Stimulated activated naive CD8-positive, alpha-beta T cell treated with anti-CD3 and anti-CD28 coated beads, Interleukin-15, amount 100 ng/mL, for 72 hours (primary cell): ENCODE measurements at places on chromosomes 5 and 9.

- no peak for DNase-seq
These were observed 12.2 kb upstream of the RNU6ATAC start for GRCh38 chr9:134176599-134176968.

- DNase-seq: no peak
These were observed 128.8 kb downstream of the FBN2 start for GRCh38 chr5:128409166-128409800.

GRCh38 chr9:77432053-77432452 lies 216.1 kb downstream of the GNA14 start:
- no peak for DNase-seq

GRCh38 chr5:117486261-117486660 lies 911.6 kb upstream of the SEMA6A start:
- DNase-seq: no peak

GRCh38 chr9:119810645-119811429 lies 441.6 kb upstream of the BRINP1 start:
- no peak for DNase-seq

DNA sequence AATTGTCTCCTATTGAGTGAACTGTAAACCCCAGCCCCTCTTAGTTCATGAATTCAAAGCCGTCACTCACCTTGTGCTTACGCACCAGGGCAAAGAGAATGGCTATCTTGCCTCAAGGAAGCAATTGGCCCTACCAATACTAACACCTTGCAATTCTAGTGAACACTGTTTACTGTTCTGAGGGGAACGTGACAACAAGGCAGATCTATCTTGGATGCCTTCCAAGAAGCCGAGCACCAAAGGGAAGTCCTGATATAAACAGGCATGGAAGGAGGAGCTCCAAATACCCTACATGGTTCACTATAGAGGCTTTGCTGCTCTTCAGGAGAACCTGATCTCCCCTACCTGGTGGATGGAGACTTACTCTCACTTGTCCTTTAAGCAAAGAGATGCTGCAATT lies 1.7 kb upstream of the PLPPR1 start:
- DNase-seq: no peak

GRCh38 chr9:126939821-126940221 lies 25.2 kb downstream of the RALGPS1 start:
- DNase-seq: no peak

DNA sequence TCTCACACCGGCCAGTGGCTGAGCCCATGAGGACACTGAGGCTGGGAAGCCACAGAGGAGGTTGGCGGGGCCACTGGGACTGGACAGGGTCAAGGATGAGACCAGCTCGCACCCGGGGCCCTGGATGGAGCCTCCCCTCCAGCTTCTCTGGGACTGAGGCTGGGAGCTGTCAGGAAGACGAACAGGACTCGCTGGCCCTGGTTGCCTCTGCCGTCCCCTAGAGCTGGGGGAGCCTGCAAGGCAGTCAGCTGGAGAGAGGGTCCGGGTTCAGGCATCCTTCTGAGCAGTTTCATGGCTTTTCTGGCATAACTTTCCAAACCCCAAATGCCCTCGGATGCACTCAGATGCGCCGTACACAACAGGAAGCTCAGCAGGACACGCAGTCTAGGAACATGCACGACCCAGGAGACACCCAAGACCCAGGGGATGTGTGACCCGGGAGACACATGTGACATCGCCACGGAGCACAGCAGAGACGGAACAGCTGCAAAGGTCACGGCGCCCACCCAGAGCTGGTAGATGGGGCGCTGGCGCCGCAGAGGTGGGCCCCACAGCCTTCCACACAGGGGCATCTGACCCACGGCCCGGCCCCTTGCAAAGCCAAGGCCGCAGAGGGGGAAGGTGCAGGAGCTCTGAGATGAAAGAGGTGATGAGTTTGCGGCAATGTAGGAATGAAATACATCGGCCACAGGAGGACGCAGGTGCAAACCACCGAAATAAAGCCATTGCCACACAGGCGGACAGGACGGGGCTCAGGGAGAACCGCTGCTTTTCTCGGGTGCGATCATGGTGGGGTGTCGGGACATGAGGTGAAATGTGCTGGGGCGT lies 17.1 kb downstream of the TPPP start:
- DNase-seq: peak; percentile 7

DNA sequence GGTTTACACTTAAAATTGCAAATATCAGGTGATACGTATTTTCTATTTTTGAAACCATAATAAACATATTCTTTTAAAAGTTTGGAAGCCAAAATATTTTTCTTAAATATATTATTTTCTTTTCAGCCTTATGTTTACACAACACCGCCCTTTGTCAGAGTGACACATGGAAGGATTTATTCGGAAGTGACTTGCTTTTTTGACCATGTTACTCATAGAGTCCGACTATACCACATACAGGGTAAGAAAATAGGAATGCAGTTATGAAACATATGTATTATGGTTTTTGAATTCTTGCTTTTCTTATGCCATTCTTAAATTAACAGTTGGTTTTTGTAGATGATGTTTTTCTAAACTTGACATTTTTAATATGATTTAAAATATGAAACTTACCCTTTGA lies 133.9 kb downstream of the MAN2A1 start:
- no peak for DNase-seq

- DNase-seq: no peak
These were observed 252.4 kb downstream of the ARRDC3 start for GRCh38 chr5:91130759-91131158.

- DNase-seq: no peak
These were observed 62.1 kb upstream of the TMC1 start for GRCh38 chr9:72459308-72459707.

GRCh38 chr5:96579711-96580110 lies 82.5 kb upstream of the CAST start:
- no peak for DNase-seq

DNA sequence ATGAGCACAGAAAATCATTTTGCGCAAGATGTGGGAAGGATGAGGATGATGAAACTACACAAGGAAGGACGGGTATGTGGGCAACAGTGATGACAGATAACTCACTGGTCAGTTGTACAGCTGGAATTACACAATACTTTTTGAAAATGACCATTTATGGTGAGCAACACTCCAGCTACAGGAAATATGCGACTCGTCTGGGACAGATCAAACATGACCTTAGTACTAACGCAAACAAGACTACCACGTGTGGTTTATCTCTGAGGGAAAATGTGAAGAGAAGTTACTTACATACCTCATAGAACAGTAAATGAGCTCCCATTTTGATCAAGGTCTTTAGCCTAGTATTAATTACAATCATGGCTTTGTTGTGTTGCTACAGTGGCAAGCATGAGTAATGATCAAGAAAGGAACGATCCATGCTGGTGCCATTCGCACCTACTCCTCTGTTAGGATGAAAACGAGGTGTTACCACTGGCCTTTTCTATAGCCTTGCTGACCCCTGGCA lies 456.9 kb downstream of the BNC2 start:
- DNase-seq: no peak

DNA sequence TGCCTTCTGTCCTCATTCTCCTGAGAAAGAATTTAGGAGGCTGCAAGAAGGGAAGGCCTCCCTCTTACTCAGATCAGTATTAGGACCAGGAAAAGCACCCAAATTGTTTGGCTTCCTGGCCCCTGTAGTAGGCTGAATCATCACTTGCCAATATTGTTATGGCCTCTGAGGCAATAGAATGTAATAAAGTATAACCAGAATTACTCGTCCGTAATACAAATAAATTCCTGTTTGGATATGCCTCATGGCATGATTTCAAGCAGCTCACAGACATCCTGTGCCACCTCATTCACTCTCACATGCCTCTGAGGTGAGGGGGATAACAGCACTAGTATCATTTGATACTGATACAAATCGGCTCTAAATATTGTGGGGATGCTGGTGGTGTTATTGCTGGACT lies 427.3 kb downstream of the ISL1 start:
- DNase-seq: no peak

DNA sequence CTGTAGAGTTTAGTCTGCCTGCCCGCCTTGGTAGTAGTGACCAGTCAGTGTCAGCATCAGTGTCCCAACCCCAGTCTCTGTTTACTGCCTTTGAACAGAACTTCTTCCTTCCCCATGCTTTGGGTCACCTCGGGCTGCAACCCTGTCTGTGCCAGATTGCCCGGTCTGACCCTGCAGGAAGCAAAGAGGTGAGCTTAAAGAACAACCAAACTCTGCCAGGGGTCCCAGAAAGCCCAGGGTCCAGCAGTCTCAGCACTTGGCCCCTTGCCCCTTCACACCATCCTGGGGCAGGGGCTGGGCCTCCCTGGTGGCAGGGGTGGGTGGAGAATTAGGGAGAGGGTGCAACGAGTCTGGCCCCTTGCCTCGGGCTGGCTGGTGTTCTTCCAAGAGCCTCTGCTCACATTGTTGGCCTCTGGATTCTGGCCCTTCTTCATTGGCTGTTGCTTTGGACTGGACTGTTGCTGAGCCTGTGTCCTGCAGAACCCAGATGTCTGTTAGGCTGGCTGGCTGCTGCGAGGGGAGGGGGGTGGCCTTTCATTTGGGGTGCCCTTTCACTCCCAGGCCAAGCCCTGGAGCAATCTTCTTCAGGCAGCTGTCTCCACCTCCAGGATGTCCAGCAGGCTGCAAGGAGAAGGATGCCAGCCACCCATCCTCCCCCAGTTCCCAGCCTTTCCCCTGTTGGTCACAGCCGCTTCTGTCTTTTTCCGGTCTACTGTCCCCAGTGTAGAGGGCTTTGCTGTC lies 51.2 kb downstream of the SAR1B start:
- DNase-seq: no peak

DNA sequence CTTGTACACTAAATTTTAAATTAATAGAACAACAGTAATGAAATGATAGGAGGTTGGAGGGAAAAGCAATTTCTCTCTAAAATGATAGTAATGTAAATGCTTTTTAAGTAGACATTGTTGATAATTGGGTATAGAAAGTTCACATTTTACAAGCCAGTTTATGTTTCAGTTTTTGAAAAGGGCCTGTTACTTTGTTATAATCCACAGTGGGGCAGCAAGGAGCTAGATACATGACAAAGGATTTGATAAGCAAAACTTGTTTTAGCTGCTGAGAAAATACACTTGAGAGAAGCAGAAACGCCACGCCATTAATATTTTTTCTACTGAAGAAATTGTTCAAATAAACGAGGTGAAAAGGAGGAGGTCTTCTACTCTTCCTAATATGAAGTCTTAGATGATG lies 30.2 kb downstream of the SREK1 start:
- DNase-seq: no peak

GRCh38 chr5:139985733-139986132 lies 57.4 kb downstream of the NRG2 start:
- DNase-seq: no peak

DNA sequence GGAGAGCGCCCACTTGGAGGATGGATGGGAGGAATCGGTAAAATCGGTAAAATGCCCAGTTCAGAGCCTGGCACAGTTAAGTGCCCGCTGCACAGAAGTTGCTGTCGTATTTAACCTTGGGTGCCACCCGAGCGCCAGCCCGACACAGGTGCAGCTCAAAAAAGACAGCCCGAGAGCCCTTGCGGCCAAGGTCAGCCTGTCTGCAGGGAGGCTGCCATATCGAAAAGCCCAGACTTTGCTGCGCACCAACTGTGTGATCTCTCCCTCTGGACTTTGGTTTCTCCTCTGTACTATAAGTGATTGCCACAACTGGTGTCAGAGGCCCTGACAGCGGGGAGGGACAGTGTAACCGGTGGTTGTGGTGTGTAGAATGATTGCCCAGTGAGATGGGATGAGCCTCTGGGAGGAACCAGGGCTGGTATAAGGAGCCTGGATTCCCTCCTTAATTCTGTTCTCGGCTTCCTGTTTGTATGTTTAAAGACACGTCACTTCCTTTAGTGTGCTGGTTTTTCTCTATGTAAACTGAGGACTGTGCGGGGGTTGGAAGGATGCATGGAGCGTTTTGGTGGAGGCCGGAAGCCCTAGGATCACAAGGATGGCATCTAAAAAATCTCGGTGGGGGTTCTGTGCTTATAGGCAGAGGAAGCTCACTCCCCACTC lies 792 bp downstream of the NTMT1 start:
- peak; percentile 45 for DNase-seq

GRCh38 chr5:62155988-62156387 lies 150.0 kb upstream of the KIF2A start:
- DNase-seq: no peak

DNA sequence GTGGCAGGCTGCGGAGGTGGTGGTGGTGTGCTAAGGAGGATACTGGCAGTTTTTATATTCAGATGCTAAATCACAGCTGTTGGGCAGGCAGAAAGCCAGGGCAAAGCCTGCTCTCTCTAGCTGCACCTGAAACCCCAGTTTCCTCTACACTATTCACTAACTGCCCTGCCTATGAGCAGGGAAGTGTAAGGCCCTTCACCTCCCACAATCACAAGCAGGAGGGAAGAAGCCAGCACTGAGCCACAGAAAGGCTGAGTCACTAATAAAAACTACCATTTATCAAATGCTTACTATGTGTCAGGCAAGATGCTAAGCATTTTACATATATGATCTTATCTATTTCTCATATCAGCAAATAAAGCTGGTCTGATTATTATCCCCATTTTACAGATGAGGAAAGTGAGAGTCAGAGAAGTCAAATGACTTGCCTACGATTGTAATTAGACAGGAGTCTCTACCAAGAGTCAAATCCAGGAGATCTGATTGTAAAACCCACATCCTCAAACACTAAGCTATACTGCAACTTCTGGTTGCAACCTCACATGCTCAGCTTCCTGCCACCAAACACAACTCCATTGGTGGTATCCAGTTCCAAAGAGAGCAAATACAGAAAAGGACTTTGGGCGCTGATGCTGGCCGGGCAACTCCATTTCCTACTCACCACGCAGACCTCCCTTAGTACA lies 17.7 kb upstream of the IL6ST start:
- no peak for DNase-seq

DNA sequence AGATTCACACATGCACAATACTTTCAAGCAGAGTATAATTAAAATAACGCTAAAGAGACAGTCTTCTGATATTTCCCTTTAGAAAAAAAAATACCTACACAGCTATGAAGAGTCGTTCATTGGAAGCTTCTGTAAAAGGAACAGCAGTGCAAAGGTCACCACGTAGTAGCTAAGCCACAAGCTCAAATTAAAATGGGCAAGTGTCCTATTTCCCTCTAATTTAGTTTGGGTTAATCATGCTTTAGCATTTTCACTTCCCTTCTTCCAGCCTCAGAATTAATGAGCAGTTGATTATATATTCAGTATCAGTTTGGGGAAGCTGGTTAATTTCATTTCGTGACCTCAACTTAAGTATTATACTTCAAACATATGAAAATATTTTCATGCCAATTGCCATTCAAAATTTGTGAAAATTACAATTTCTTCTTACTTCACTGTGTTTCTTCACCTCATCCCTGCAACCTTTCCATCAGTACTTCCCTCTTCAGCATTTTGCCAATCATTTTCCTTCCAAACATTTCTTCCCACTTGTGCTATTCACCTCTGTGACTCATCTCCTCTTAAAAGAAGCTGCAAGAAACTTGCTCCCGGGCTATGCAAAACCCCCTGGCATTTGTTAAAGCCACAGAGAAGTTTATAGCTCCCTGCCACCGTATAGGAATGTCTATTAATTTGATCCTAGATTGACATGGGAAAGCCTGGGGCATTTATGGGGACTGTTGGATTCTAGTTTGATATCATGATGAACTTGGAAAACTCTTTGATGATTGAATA lies 83.0 kb downstream of the DMRTA1 start:
- DNase-seq: no peak

- DNase-seq: no peak
These were observed 87.5 kb upstream of the TLE1 start for GRCh38 chr9:81776834-81777233.
